Smooth muscle cell of trachea (primary cell): ENCODE measurements at places on chromosomes 2 and 18. TPM values are rescaled to one million over a fixed set of nuclear protein-coding genes. Genes with fewer than 3 reads are reported as not detected.

Gene ABCG8
- not detected in 2 replicates for total RNA-seq

Gene CPS1
- 20.9 and 21.3 TPM in 2 replicates for total RNA-seq

Gene SLC8A1
- 71.3 and 80.3 TPM in 2 replicates for total RNA-seq

Gene FLACC1
- total RNA-seq: 1.3 and 2.0 TPM in 2 replicates

Gene ITGA4
- 81.6 and 92.3 TPM in 2 replicates for total RNA-seq

Gene REG3A
- not detected in 2 replicates for total RNA-seq

Gene ANXA4
- total RNA-seq: 64.6 and 195 TPM in 2 replicates

Gene SERPINB13
- total RNA-seq: not detected in 2 replicates

Gene EHBP1
- total RNA-seq: 232 and 270 TPM in 2 replicates

Gene RAX
- not detected in 2 replicates for total RNA-seq

Gene ZNF516
- 29.1 and 56.4 TPM in 2 replicates for total RNA-seq

Gene GPAT2
- total RNA-seq: 16.2 and 19.3 TPM in 2 replicates

Gene KIAA2012
- total RNA-seq: 0.17 TPM in 1 of 2 replicates, not detected in the other

Gene DPP4
- total RNA-seq: 81.4 and 163 TPM in 2 replicates

Gene FAM110C
- under 0.01 TPM in 1 of 2 replicates, not detected in the other for total RNA-seq

Gene EDAR
- total RNA-seq: not detected in 2 replicates

Gene CYP26B1
- under 0.01 and 0.50 TPM in 2 replicates for total RNA-seq

Gene HPCAL1
- 16.6 and 42.5 TPM in 2 replicates for total RNA-seq

Gene OSBPL1A
- total RNA-seq: 59.2 and 63.6 TPM in 2 replicates

Gene LAMA3
- total RNA-seq: 7.4 and 13.2 TPM in 2 replicates

Gene CD226
- total RNA-seq: 0.44 and 0.66 TPM in 2 replicates

Gene TUBB8B
- total RNA-seq: not detected in 2 replicates
